ENCODE measurements at places on chromosomes 3 and 15.

GRCh38 chr15:81491414-81492096 lies 117.5 kb upstream of the TMC3 start:
- DNase-seq, result no peak

GRCh38 chr15:80072285-80072994 lies 13.0 kb downstream of the ZFAND6 start:
- peak; percentile 95 for DNase-seq

- DNase-seq, result no peak
Observed at GRCh38 chr3:38549486-38549885, 53.3 kb downstream of the EXOG start.

- no peak for DNase-seq
Observed at GRCh38 chr15:77386626-77387025, 33.3 kb downstream of the PEAK1 start.

DNA sequence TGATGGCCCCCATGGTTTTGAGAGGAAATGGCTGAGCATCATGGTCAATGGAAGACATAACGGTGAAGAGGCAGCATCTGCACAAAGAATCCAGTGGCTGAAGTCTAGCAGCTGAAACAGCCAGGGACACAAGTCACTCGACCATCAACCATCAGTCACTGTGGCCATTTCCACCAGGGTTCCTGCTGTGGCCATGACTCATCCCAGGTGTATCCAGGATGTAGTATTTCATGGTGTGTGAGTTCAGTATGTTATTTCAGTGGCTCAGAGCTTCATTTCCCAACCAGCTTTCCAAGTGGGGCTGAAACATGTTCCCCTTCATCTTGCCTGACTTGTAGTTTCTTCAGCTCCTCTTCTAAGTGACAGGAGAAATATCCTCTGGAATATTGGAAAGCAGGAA lies 47.8 kb upstream of the WNT5A start:
- DNase-seq, result no peak

GRCh38 chr3:94647131-94647530 lies 584.3 kb downstream of the NSUN3 start:
- DNase-seq, result no peak

DNA sequence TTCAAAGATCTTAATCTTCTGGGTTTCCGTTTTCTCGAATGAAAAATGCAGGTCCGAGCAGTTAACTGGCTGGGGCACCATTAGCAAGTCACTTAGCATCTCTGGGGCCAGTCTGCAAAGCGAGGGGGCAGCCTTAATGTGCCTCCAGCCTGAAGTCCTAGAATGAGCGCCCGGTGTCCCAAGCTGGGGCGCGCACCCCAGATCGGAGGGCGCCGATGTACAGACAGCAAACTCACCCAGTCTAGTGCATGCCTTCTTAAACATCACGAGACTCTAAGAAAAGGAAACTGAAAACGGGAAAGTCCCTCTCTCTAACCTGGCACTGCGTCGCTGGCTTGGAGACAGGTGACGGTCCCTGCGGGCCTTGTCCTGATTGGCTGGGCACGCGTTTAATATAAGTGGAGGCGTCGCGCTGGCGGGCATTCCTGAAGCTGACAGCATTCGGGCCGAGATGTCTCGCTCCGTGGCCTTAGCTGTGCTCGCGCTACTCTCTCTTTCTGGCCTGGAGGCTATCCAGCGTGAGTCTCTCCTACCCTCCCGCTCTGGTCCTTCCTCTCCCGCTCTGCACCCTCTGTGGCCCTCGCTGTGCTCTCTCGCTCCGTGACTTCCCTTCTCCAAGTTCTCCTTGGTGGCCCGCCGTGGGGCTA lies at the start of the genes B2M and PATL2:
Gene B2M, plus strand, starts transcription at position 422 of the 647 bp plus-strand sequence. Its CDS starts 30 bp downstream, at position 452.
Gene PATL2, minus strand, starts transcription at position 228 of the 647 bp plus-strand sequence. CDS start 34,833 bp downstream, outside the sequence.
- peak; percentile 93 for DNase-seq

DNA sequence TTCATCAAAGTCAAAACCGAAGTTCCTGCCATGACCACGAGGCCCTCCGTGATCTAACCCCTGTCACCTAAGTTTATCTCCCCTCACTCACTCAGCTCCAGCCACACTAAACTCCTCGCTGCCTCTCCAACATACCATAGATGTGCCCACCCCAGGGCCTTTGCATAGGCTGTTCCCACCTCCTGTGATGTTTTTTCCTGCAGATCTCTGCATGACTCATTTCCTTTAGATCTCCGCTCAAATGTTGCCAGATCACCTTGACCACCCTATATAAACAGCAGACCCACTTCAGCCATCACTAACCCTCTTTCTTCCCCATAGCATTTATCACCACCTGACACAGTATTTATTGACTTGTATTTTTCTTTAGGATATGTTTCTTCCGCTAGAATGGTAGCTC lies 58.5 kb downstream of the HRH1 start:
- no peak for DNase-seq

GRCh38 chr15:63094495-63094931 lies 27.1 kb upstream of the LACTB start:
- no peak for DNase-seq

- no peak for DNase-seq
Observed at GRCh38 chr3:143753456-143753855, 94.8 kb downstream of the SLC9A9 start.

DNA sequence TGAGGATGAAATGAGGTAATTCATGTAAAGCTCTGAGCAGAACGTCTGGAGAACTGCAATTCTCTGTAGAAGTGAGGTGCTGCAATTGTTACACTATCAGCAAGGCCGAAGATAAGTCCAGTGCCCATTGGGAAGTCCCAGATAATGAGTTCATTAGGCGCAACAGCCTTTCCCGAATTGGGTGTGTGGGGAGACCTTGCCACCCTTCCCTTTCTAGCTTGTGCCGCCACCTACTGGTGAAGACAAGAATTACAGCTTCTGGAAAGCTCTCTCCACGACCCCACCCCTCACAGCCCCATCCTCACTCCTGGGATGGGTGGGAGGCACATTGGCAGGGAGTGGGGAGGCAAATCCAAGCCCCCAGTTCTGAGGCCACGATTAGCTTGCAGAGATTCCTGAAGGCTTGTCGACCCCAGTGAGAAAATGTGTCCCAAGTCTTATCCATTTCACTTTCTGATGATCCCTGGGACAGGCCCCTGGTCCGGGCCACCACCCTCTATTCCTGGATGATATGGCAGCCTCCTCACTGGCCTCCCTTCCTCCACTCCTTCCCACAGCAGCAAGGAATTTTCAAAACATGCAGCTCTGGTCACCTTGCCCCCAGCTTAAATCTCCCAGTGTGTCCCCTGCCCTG lies 36.4 kb downstream of the FAM3D start:
- DNase-seq, result peak; percentile 51

GRCh38 chr15:52101542-52102323 lies 10.8 kb downstream of the BCL2L10 start:
- DNase-seq, result no peak

- DNase-seq, result no peak
Observed at GRCh38 chr15:51967583-51967982, 4.0 kb downstream of the LEO1 start.

- DNase-seq, result no peak
Observed at GRCh38 chr15:49848282-49848724, 227.5 kb downstream of the DTWD1 start.

- DNase-seq, result no peak
Observed at GRCh38 chr3:5305684-5305989, 118.1 kb downstream of the EDEM1 start.

- DNase-seq, result no peak
Observed at GRCh38 chr3:143814443-143814889, 33.8 kb downstream of the SLC9A9 start.

DNA sequence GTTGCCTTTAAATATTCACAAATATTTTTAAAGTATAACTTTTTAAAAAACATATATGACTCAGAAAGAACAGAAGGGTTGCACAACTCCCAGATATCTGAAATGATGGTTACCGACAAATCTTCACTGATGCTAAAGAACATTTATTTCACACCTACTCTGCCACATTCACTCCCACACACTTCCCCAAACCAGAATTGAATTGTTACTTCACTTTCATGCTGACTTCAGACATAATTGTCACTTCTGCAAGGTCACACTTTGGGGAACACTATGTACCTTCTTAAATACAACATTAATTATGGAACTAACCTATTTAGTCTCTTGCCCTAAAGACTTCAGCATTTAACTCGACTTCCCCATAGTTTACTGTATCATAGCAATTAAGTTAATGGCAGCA lies 795.1 kb downstream of the FHIT start:
- DNase-seq, result no peak

DNA sequence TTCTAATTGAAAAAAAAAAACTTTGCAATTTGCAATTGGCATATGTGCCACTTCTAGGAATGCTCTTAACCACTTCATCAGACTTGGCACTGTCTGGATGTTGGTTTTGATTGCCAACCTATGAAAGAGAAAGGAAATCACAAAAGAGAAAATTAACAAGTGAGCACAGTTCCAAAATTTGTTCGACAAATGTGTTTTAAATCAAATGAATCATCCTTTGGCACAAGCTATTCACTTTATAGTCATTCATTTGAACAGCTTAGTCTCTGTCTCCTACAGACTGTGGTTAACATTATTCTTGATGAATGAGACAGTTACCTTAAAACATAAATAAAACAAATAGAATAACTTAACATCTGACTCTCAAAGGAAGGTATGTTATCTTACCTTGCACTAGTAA lies 265.0 kb downstream of the EPHA3 start:
- no peak for DNase-seq

DNA sequence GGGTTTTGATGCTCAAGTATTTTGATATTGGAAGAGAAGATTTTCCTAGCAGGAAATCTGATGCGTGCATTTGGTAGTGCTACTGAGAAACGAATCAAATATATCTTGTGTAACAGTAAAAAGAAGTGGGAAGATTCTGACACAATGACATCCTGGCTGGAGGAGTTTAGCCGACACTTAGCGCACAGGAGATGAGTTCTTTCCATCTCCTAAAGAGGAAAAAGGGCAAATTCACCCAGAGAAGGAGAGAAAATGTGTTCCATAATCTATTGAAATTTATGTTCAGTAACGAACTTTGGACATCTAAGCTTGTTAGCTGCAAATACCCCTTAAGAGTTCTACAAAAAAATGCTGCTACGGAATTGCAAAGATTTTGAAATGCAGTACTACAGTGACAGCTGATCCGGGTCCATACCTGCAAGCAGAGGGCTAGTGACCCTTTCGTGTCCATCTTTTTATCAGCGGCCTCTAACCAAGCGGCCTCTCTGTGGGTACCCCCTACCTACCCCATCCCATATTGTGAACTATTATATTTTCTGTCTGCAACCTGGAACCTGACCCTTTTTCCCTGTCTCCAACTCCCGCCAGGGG lies 971 bp downstream of the CPOX start:
- DNase-seq, result no peak

GRCh38 chr15:42108806-42109205 lies 14.4 kb upstream of the PLA2G4D start:
- no peak for DNase-seq

GRCh38 chr3:108472001-108472591 lies 38.3 kb downstream of the MYH15 start:
- DNase-seq, result no peak

DNA sequence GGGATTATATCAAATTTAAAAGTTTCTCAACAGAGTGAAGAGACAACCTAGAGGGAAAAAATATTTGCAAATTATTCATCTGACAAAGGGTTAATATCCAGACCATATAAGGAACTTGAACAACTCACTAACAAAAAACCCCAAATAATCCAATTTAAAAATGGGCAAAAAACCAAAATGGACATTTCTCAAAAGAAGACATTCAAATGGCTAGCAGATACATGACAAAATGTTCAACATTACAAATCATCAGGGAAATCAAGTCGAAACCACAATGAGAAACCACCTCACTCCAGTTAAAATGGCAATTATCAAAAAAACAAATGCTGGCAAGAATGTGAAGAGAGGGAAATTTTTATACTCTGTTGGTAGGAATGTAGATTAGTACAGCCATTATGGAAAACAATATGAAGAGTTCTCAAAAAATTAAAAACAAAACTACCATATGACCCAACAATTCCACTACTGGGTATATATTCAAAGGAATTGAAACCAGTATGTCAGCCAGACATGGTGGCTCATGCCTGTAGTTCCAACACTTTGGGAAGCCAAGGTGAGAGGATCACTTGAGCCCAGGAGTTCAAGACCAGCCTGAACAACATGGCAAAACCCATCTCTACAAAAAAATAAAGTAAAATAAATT lies 88.5 kb downstream of the CSNK1G1 start:
- no peak for DNase-seq

All from NCI-H2081 (cell line).